Kasumi-1 (cell line): ENCODE measurements at places on chromosomes 2 and 18.

DNA sequence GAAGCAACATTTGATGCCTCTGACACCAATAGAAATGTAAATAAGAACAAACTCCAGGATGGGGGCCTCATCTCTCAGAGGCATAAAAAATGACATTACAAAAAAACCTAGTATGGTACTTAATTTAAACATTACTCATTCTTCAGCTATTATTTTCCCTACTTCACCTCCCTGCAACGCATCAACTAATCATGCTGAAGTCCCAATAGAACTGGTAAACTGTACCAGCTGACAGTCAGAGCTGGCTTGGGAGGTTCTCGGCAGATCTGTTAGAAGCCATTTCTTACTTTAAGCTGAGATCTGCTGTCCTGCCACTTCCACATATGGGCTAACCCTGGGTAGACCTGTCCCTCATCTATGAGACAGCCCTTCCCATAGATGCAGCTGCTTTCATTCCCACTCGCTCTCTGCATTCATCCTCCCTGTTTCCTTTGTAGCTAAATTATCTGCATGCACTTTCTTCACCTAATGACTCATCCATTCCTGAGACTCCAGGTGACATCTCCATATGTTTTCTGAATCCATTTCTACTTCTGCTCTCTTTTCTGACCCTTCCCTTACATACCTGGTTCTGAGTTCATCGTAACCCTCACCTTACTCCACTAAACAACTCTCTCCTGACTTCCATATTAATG lies 108.1 kb downstream of the AOX1 start:
- DNase-seq: no peak

- peak; percentile 60 for DNase-seq
Measured at GRCh38 chr2:105798595-105798994, 53.9 kb downstream of the NCK2 start.

DNA sequence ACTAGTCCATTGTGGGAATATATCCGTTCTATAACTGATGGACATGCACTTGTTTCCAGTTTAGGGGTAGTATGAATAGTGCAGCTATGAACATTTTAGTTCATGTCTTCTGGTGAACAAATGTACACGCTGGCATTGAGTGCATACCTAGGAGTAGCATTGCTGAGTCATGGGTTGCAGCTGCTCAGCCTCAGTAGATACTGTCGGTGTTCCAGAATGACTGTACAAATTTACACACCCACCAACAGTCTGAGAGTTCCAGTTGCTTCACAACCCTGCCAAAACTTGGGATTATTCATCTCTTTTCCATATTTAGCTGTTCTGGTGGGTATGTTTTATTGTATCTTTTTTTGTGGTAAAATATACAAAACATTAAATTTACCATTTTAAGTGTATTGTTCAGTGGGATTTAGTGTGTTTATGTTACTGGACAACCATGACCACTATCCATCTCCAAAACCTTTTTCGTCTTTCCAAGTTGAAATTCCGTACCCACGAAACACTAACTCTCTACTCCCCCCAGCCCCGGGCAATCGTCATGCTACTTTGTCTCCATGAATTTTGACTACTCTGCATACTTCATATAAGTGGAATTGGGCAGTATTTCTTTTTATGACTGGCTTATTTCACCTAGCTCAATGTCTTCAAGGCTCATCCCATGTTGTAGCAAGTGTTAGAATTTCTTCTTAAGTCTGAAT lies 281.0 kb downstream of the PRKCE start:
- DNase-seq: no peak

- peak; percentile 27 for DNase-seq
Measured at GRCh38 chr2:185835974-185836373, 97.4 kb downstream of the FSIP2 start.

DNA sequence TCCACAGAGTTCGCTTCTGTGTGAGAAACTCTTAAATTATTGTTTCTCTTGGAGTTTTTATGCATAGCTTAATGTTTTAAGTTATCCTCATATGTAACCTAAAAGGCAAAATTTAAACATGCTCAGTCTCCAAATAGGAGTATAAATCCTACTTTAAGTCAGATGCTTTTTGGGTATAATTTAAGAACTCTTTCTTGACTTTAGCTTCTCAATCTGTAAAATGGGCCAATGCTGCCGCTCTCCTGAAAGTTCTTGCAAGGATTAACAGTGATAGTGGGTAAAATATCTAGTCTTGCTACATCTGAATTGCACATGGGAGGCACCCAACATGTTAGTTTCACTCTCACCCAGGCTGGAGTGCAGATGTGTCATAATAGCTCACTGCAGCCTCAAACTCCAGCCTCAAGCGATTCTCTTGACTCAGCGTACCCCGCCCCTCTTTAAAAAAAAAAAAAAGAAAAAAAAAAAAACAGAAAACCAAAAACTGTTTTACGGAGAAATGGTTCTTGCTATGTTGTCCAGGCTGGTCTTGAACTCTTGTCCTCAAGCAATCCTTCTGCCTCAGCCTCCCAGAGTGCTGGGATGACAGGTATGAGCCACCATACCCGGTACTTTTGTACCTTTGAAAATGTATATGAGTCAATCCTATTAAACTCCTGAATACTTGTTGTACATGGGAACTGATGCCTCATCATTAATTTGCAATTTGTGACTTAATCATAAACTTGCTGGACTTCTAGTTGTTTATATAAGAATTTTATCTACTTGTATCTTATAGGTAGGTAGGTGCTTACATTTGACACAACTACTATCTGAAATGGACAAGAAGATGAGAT lies 1.8 kb downstream of the FBXO48 start:
- DNase-seq: no peak

DNA sequence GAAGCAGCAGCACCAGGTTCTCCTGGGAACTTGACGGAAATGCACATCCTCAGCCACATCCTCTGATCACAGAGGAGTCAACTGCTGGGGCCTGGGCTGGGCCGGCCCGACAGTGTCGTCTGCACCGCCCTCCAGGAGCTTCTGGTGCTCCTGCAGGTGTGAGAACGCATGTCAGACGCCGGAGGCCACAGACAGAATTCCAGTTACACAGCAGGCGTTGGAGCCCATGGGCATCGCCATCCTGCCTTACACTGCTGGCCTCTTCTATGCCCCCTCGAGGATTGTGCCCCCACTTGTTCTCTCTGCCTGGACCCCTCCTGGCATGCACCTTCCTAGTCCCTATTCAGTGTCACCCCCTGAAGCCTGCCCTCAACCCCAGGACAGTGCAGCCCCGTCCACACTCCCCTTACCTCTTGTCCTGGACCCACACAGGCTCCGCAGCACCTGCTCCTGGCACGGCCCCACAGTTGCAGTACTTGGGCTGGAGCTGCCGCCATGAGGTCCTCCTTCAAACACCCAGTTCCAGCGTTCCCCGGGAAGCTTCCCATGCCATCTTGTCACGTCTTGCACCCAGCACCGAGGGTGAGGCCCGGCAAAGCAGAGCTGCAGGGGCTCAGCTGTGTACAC lies 37.5 kb downstream of the ADI1 start:
- no peak for DNase-seq

DNA sequence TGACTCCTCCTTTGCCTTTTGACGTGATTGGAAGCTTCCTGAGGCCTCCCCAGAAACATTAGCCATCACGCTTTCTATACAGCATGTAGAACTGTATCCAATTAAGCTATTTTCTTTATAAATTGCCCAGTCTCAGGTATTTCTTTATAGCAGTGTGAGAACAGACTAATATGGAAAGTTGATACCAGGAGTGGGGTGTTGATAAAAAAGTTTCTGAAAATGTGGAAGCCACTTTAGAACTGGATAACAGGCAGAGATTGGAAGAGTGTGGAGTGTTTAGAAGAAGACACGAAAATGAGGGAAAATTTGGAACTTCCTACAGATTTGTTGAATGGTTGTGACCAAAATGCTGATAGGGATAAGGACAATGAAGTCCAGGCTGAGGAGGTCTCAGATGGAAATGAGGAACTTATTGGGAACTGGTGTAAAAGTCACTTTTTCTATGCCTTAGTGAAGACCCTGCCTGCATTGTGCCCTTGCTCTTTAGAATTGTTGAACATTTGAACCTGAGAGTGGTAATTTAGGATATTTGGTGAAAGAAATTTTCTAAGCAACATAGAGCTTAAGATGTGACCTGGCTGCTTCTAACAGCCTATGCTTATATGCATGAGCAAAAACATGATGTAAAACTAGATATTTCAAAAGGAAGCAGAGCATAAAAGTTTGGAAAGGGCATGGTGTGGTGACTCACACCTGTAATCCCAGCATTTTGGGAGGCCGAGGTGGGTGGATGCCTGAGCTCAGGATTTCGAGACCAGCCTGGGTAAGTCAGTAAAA lies 969.7 kb downstream of the DSC3 start:
- DNase-seq: no peak

GRCh38 chr2:238517209-238517608 lies 90.5 kb downstream of the ASB1 start:
- no peak for DNase-seq

GRCh38 chr2:141925511-141925910 lies 205.3 kb downstream of the LRP1B start:
- no peak for DNase-seq

GRCh38 chr2:74039611-74040010 lies 54.9 kb downstream of the TET3 start:
- DNase-seq: no peak

GRCh38 chr2:65016789-65017188 lies 27.6 kb downstream of the SLC1A4 start:
- DNase-seq: no peak

DNA sequence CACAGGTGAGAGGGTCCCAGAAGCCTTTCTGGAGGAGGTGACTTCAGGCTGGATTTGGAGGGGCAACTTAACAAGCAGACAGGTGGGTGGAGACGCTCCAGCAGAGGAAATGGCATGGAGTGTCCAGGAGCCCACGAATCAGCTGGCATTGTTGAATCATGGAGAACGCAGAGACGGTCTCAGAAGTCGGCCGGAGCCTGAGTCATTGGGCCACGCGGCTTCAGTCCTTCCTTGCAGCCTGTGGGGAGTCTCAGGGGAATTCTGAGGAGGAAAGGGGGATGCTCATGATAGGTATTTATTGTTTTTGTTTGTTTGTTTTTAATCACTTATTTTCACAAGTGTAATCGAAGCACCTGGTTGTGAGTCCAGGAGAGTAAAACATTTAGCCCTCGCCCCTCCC lies 184.6 kb upstream of the HDAC4 start:
- DNase-seq: no peak

GRCh38 chr2:74597410-74597809 lies 42.9 kb downstream of the DOK1 start:
- DNase-seq: no peak

GRCh38 chr18:45976974-45977373 lies 9.8 kb upstream of the EPG5 start:
- DNase-seq: no peak

- DNase-seq: no peak
Measured at GRCh38 chr2:37250869-37251740, 19.6 kb downstream of the NDUFAF7 start.

DNA sequence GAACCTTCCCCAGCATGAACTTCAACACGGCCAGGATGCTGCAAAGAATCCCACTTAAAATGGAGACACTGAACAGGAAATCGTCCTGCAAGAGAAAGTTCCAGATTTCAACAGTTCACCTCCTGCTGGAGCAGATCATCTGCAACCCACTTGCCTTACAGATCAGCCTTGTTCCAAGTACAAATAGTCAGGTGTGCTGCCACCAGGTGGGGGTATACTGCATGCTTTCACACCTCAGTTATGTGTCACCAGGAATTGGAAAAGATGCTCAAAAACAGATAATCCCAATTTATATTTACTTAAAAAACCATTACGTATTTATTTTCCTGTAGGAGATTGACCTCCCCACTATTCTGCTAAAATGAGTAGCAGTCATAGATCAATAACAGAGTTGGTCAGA lies 212.3 kb downstream of the MGAT5 start:
- DNase-seq: no peak

- no peak for DNase-seq
Measured at GRCh38 chr2:75596784-75597183, 36.0 kb upstream of the EVA1A start.

DNA sequence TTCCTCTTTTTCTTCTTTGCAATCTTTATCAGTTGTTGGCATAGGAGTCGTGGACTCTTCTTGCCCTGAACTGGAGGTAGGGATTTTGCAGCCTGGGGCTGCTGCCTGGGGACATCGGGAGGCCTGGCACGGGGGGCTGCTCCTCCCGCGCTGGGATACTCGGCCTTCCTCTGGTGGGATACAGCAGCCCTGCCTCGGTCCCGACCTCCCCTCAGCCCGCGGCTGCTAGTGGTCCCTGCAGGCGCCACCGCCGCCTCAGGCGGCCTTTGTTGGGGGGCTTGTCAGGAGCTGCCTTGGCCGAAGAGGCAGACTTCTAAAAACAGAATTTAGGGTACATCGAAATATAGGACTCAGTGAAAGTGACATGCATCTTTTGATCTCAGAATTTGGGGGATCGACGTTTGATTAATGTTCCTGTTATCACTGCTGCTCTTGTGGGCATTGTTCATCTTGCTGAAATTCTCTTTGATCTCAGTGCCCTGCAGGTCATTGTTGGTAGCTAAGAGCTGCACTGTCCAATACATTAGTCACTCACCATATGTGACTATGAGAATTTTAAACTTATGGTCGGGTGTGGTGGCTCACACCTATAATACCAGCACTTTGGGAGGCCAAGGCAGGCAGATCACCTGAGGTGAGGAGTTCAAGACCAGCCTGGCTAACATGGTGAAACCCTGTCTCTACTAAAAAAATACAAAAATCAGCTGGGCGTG lies 16.3 kb downstream of the POLR2D start:
- no peak for DNase-seq

GRCh38 chr2:159550231-159550630 lies 66.1 kb downstream of the BAZ2B start:
- DNase-seq: no peak
